Stimulated activated CD4-positive, alpha-beta T cell treated with anti-CD3 and anti-CD28 coated beads, Interleukin-4, amount 100 ng/mL, for 4 hours (primary cell): ENCODE measurements at places on chromosomes 3 and 15.

- no peak for DNase-seq
Measured at GRCh38 chr3:88114878-88115549, 34.7 kb upstream of the C3orf38 start.

DNA sequence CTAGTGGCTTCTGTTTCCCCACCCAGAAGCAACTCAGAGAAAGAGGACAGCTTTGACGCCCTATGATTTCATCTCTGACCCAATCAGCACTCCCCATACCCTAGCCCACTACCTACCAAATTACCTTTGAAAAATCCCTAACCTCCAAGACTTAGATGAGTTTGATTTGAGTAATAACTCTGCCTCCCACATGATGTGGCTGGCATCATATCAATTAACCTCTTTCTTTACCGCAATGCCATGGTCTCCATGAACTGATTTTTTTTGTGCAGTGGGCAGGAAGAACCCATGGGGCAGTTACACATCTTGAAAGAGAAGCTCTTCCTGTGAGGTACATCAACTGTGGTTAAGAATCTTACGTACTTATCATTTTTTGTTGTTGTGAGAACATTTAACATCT is 25.5 kb upstream of the APOD start:
- no peak for DNase-seq

- no peak for DNase-seq
Measured at GRCh38 chr3:157692468-157692867, 189.3 kb upstream of the VEPH1 start.

GRCh38 chr15:35738370-35738769 is 192.4 kb upstream of the DPH6 start:
- DNase-seq: no peak

- no peak for DNase-seq
Measured at GRCh38 chr3:58991026-58991425, 58.8 kb downstream of the CFAP20DC start.

DNA sequence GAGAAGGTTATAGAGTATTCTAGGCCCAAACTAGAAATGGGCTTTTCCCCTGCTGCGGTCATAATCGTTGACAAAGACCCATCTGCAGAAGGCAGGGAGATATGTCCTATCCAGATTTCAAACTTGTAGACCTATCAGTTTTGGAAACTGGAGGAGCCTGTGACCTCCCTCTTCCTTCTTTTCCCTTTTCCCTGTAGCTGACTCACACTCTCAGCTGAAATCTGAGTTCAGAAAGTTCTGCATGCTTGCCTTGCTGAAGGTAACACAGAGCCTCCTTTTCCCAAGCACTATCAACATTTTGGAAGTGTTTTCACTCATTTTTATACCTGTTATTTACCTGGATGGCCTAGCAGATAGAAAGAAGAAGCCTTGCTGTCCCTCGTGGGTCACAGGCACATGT is 59.1 kb upstream of the PSMD6 start:
- DNase-seq: no peak

GRCh38 chr15:66004618-66005262 is 135.4 kb downstream of the RAB11A start:
- DNase-seq: no peak

DNA sequence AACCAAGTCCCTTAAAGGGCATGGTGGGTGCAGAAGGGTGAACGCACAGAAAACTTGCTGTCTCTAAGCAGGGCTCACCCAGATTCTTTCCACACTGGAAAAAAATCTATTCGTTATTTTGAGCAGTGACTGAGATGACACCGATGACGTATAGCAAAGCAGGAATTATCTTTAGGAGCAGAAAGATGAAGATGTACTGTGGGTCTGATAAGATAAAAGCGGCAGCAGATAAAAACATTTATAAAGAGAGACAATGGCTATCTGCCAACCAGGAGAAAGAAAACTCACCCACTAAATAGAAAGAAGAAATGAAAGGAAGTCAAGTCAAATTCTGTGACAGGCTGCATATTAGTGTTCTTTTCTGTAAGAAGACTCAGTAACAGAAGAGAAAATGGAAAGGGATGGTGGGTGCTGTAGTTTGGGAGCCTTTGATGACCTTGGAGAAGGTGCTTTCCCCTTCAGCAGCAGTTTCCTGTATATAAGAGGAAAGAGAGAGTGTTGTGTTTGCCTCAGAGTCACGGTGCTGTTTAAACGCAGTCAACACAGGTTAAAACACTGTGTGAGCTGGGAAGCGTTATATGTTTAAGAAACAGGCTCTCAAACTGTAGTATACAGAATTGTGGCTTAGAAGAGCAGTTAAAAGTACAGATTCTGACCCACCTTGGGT is 111.6 kb downstream of the AQP9 start:
- no peak for DNase-seq

DNA sequence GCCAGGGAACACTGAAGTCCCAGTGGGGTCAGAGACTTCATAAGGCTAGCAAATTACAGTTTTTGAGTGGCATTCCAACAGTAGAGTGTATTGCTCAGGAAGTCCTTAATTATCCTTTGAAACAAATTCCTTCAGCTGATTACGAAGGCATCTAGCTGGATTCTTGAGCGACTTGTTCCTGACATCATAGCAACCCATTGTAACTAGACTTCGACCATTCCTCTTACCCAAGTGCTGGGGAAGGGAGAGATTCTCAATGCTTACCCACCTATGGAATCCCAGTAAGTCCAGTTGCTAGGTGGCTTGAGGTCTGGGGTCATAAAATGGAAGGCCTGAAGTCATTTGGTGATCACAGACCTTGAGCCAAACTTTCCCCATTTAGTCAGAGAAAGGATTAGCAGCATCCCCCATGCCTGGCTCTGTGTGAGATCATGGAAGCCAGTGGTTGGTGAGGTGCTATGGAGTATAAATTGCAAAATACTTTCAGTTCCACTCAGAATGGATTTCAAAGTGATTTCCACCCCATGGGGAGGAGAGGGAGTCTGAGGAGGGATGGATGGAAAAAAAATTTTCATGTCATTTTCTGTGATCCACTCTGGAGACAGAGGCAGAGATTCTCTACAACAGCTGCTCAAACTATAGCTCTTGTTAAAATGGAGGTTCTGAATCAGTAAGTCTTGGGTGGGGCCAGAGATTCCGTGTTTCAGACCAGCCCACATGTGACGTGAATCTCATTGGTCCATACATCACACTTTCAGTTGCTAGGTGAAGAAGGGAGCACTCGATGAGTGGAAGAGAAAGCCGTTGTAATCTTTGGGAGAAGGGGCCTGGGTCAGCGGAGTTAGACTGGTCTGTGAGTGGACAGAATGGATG is 45.7 kb downstream of the CD86 start:
- DNase-seq: no peak

- peak; percentile 69 for DNase-seq
Measured at GRCh38 chr15:45522328-45523165, at the start of gene SLC30A4. Gene SLC30A4 (minus strand): TSS chr15:45522755. CDS start chr15:45522354, 401 bp downstream.

DNA sequence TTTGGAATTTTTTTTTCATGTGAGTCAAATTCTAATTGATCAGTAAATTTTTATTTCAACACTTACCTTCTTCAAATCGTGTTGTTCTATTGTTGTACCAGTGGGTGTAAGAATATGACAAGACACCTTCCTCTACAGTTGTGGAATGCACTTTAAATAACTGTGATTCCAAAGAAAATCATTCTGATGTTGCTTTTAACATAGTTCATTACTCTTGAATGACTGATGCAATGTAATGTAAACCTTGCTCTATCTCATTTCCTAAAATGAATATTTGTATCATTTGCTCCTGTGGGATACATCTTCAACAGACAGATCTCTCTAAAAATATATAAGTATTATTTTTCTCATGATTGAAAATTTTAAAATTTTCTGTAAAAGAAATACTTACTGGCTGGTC is 313.4 kb downstream of the RBMS3 start:
- DNase-seq: no peak

- no peak for DNase-seq
Measured at GRCh38 chr3:193124861-193125260, 116.2 kb upstream of the PLAAT1 start.

- DNase-seq: no peak
Measured at GRCh38 chr3:4745235-4745610, 234.0 kb upstream of the BHLHE40 start.

- no peak for DNase-seq
Measured at GRCh38 chr15:60594071-60594470, 115.1 kb upstream of the ICE2 start.

DNA sequence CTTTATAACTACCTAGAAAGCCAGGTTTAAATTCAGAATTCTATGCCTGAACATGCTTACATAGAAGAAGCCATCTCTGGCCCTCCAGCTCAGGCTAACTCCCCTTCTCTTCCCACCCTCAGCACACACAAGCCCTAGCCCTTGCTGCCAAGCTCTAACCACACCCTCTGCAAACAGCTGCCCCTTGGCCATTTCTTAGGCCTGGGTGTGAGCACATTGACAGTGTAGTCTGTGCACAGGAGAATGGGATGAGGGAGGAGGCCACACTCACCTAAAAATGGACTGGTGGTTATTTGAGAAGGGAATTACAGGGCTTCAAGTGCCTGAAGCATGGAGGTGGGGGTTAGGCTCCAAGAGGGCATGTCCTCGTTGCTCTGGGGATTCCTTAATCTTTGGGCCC is 42.3 kb upstream of the SLC25A36 start:
- DNase-seq: no peak

GRCh38 chr15:91099616-91099994 is 452 bp upstream of the SV2B start:
- DNase-seq: peak; percentile 27

- DNase-seq: no peak
Measured at GRCh38 chr3:71218508-71218907, 365.0 kb downstream of the FOXP1 start.
